B cell (primary cell): ENCODE measurements at places on chromosomes 2 and 18.

DNA sequence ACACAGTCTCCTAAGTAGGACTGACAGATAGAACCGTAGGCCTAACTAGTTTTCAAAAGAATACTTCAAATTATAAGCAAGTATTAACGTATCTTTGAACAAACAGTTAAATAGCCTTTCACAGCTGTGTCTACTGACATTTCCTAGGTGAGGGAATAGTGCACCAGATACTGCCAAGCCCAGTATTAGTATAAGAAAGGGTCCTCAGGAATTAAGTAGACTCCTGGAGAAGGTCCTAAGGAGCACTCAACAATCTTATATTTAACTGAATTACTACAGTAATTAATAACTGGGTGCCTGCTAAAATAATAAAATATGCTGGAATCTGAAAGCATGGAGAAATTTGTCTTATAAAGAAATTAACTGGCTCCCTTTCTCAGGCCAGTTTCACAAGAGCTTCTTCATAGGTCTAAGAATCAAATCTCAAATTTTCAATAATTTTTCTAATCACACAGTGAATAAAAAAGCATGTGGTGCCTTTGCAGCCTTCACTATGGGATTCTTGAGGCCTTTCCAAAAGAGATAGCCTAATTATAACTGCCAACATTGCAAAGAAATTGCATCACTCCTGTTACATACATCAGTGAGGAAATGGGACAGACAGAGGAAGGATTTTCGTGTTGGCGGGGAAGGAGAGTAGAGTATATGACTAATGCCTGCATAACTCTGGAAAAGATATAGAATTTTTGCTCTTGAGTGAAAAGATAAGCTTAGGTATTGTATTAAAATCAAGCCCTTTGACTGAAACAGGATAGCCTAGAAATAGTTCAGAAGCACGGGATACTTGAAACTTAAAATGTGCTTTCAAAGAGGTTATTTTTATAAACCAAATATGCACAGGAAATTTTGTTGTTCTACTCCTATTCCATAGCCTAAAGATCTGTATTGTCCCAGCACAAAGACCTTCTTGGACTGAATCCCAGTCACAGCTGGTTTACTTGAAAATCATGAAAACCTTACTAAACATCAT lies 228.6 kb upstream of the STK17B start:
- no peak for DNase-seq

DNA sequence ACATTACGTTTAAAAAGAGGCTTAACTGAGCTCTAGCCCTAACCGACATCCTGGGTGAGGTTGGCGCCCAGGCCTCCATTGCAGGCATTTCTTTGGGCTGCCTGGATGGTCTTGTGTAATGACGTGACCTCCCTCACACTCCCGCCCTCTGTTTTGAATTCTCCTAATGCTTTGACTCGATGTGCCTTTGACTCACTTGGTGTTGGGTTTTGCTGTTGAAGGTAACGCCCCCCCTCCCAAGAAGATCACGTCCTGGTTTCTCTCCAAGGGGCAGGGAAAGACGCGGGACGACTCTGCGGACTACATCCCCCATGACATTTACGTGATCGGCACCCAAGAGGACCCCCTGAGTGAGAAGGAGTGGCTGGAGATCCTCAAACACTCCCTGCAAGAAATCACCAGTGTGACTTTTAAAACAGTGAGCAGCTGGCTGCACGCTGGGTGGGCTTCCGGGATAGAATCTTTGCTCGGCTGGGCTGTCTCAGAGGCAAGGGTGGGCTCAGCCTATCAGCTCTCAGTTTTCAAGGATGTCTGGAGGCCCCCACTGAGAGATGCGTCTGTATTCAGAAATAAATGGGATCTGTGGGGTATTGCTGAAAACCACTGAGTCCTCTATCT lies 87.9 kb upstream of the ATG16L1 start:
- DNase-seq: no peak

DNA sequence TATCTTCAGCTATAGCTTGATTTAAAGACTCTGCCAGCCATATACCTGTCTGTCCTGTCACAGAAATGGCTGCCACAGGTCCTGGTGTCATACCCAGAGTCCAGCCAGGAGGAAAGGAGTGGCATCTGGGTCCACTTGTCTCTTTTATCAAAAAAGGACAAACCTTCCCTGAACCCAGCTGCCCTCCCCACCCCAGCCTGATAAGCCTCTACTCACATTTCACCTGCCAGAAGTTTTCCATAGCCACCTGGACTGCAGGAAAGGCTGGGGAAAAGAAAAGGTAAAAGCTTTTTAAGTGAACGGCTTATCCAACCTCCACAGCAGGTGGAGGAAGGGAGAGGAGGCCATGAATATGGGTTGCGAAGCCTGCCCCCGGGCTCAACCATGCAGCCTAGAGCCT lies 32.8 kb downstream of the TMEM163 start:
- DNase-seq: no peak

GRCh38 chr2:191165176-191165643 lies 14.4 kb upstream of the STAT4 start:
- DNase-seq: peak; percentile 53

DNA sequence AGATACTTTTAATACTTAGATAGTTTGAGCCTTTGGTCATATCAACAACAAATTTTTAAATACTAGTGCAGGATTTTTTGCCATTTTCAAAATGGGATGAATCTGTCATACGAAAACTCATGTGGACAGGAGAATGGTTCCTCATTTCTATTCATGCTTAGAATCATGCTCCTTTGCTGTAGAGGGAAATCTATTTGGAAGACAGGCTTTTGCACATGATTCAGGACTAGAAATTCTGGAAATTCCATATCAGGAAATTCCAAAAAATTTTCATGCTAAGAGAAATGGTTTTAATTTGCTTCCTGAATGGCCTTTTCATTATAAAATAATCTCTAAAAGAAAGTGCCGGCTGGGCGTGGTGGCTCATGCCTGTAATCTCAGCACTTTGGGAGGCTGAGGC lies 39.3 kb downstream of the MOGAT1 start:
- DNase-seq: no peak

GRCh38 chr2:239440511-239440959 lies 39.7 kb upstream of the HDAC4 start:
- DNase-seq: no peak

- DNase-seq: no peak
These were observed 234.3 kb upstream of the ACVR2A start for GRCh38 chr2:147610496-147611040.

DNA sequence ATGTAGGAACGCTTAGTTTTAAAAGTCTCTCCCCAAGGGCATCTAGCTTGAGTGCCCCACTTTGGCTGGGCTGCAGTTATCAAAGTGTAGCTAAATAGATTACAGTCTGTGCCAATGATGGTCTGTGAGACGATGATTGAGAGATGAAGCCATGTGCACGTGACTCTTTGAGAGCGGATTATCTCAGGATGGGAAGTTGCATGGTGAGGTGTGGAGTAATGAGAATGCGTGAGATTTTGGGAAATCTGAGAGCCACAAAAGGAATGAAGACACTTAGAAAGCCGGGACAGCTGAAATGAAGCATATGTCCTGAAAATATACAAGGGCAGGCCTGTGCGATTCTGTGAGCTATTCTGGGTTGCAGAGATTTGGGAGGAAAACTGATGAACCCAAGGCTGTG lies 370.0 kb downstream of the TGIF1 start:
- no peak for DNase-seq

GRCh38 chr2:64137567-64137966 lies 6.7 kb downstream of the PELI1 start:
- no peak for DNase-seq

DNA sequence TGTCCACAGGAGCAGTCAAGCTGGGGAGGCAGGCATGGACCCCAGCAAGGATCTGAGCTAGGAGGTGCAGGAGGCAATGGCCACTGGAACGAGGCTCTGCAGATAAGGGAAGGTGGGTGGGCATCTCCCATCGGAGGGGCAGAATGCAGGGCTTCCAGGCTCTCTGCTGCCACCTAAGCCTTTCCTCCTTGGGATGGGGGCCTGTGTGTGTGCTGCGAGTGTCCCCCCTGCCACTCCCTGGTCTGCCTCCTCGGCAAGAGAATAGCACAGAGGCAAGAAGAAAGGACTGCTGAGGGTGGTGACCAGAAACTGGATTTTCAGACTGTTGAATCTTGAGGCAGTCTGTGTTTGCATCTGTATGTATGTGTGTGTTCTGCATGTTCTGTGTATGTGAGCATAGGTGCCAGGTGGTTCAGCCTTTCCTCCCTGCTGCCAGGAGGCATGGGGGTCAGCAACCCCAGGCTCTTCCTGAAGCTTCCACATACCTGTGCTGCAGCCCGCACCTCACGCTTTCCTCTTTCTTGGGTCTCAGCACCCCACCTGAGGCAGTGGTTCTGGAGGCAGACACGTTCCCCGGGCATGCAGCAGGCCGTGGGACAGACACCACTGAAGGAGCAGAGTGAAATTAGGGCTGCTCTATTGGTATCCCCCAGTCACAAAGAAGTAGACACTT lies 86.7 kb downstream of the EPAS1 start:
- no peak for DNase-seq
